ENCODE measurements at places on chromosomes 7 and 10. TPM values are rescaled to one million over a fixed set of nuclear protein-coding genes. Genes with fewer than 3 reads are reported as not detected.

The ANKRD61 gene
- 0.16 TPM for total RNA-seq

The PSD gene
- total RNA-seq = 3.7 TPM

The SMURF1 gene
- total RNA-seq = 17.1 TPM

The FGL2 gene
- total RNA-seq = 0.11 TPM

The MKLN1 gene
- 29.6 TPM for total RNA-seq

The NT5C2 gene
- total RNA-seq = 41.3 TPM

DNA sequence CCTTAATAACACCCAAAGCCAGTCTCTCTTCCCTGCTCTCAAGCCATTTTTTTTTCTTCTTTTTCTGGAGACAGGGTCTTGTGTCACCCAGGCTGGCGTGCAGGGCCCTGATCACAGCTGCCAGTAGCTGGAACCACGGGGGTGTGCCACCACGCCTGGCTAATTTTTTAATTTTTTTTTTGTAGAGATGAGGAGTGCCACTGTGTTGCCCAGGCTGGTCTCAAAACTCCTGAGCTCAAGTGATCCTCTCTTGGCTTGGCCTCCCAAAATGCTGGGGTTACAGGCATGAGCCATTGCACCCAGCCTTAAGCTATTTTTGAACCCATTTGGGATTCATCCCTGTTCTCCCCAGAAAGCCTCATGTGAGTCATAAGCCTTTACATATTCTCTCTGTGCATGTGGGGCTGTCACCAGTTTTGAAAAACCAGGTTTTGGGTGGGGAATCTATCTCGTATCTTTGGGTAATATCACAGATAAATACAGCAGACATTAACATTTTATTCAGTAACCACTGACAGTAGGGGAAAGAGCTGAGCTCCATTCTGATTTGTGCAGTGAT is 15.5 kb downstream of the ZNF487 start:
- DNase-seq = no peak

- no peak for DNase-seq
These were observed 26.4 kb downstream of the ZCCHC24 start for GRCh38 chr10:79418886-79419595.

DNA sequence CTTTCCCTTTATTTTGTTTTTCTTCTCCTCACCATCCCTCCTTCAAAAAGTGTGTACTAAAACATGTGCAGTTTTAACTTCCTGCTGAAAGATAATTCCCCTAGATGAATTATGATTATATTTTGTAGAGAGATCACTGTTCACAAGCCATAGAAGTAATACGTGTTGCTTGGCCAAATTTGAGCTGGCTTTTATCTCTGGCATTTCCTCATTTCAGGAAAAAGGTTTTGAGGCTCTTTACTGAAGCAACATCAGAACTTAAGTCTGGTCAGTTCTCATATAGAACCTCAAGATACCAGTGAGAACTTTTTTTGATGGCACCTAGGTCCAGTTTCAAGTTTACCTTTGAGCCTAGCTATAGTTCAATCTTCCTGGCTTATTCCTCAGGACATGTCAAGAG is 463.3 kb downstream of the INHBA start:
- DNase-seq = no peak

DNA sequence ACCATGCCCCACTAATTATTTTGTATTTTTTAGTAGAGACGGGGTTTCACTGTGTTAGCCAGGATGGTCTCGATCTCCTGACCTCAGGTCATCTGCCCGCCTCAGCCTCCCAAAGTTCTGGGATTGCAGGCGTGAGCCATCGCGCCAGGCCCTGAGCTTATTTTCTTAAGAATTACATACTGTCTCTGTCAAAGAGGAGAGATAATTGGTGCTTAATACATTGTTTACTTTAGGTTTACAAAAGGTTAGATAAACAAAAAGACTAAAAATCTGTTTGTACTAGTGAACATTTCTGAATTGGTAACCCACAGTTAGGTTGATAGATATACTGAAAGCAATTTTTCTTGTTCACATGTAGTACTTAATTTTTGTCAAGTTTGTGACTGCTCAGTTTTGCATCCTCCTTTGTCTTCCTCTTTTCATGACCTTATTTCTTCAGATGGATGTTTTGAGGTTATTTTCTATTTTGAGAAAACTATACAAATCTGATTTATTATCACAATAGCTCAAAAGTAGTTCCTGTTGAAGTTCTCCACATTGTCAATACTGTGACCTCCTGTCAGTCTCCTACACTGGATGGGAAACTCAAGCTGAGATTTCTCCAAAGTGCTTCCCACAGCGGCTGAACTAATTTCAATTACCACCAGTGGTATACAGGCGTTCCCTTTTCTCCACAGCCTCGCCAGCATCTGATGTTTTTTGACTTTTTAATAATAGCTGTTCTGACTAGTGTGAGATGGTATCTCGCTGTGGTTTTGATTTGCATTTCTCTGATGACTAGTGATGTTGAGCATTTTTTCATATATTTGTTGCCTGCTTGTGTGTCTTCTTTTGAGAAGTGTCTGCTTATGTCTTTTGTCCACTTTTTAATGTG is 22.5 kb downstream of the HHEX start:
- DNase-seq = no peak

- DNase-seq = no peak
These were observed 400.3 kb upstream of the PRKCQ start for GRCh38 chr10:6980353-6980752.

- DNase-seq = no peak
These were observed 11.5 kb upstream of the SH2B2 start for GRCh38 chr7:102275123-102275703.

DNA sequence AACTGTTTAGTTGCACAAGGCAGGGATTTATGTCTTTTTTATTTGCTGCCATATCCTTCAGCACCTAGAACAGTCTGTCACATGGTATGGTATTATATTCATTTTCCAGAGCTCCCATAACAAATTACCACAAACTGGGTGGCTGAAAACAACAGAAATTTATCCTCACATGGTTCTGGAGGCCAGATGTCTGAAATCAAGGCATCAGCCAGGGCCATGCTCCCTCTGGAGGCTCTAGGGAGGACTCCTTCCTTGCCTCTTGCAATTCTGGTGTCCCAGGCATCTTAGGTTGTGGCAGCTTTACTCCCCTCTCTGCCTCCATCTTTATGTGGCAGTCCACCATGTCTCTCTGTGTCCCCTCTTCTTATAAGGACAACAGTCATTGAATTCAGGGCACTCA is 43.1 kb downstream of the MET start:
- no peak for DNase-seq

GRCh38 chr10:126212738-126213137 is 175.5 kb downstream of the ADAM12 start:
- no peak for DNase-seq

- no peak for DNase-seq
These were observed 58.3 kb downstream of the CDHR3 start for GRCh38 chr7:106021151-106022067.

- no peak for DNase-seq
These were observed 58.5 kb downstream of the EBF3 start for GRCh38 chr10:129905553-129905952.

GRCh38 chr7:104627516-104627915 is 299.1 kb downstream of the LHFPL3 start:
- no peak for DNase-seq
